GM20000 (cell line): ENCODE measurements at places on chromosomes 13 and 19.
A peak's percentile ranks its signal among the peaks of the same experiment; 100 is the strongest.

- DNase-seq = no peak
These were observed 168.0 kb downstream of the PAN3 start for GRCh38 chr13:28306325-28306724.

DNA sequence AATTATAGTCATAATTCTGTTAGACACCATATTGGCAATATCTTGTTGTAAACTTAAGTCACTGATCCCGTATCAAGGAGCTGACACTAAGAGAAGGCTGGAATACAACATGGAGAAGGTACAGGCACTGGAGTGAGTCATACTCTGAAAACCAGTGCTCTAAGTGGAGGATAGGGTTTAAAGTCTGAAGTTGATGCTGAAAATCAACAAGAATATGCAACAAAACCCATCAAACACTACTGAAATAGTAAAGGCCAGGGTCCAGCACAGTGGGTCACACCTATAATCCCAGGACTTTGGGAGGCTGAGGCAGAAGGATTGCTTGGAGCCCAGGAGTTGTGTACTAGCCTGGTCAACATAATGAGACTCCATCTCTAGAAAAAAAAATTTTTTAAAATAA is 73.2 kb upstream of the KLF5 start:
- no peak for DNase-seq

DNA sequence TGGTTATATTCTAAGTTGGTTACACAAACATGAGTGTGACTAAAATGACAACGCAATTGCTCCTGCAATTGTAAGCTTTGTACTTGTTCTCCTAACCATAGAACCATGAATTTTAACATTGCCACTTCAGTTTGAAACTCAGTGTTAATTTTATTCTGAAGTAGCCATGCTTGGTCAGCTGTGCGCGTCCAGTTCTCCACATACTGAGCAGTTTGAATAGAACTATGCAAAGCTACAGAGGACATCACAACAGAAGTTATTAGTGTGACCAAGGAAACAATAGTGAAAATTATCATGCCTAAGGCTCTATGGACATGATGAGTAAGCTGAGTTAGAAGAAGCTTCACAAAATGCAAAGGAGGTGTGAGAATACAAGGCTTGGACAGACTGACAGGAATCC is 19.6 kb upstream of the ZNF100 start:
- no peak for DNase-seq

DNA sequence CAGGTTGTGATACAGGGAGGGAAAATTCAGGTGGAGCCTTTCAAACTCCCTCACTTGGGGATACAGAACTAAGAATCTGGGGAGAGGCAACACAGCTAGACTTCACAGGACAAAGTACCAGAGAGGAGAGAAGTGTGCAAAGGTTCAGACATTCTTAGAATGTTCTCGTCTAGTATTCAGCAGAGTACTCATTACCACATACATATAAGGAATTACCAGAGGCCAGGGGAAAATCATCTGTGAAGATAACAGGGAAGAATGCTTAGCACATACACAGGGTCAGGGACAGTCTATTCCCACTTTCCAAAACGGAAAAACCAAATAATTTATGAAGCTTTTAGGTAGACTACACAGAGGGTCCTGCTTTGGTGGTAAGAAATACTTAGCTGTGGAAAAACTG is 58.1 kb downstream of the TRPC4 start:
- DNase-seq = no peak

DNA sequence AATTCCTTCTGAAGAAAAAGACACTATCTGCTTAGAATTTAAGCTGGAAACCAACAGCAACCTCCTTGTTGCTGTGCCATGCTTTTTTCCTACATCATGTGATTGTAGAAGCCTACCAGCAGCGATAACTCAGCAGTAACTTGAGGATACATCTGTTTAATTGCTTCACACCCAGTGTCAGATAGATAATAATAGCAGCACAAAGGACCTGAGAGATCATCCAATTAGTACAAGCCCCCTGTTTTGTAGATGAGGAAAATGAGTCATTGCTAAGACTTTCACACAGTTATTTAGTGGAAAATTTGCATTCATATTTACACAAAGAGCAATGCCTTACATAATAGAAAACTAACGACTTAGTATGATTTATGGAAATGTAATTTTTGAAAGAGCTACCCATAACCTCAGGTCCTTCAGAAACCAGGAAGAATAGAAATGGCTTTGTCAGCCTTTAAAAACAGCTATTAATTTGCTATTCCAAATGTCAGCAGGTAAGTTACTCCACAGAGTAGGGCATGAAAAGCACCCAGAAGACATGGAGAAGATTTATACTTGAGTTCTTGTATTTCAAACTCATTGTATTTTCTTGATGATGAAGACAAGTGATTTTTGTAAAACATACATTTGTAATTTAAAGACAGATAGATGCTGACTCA is 93.7 kb upstream of the SGCG start:
- DNase-seq = no peak

DNA sequence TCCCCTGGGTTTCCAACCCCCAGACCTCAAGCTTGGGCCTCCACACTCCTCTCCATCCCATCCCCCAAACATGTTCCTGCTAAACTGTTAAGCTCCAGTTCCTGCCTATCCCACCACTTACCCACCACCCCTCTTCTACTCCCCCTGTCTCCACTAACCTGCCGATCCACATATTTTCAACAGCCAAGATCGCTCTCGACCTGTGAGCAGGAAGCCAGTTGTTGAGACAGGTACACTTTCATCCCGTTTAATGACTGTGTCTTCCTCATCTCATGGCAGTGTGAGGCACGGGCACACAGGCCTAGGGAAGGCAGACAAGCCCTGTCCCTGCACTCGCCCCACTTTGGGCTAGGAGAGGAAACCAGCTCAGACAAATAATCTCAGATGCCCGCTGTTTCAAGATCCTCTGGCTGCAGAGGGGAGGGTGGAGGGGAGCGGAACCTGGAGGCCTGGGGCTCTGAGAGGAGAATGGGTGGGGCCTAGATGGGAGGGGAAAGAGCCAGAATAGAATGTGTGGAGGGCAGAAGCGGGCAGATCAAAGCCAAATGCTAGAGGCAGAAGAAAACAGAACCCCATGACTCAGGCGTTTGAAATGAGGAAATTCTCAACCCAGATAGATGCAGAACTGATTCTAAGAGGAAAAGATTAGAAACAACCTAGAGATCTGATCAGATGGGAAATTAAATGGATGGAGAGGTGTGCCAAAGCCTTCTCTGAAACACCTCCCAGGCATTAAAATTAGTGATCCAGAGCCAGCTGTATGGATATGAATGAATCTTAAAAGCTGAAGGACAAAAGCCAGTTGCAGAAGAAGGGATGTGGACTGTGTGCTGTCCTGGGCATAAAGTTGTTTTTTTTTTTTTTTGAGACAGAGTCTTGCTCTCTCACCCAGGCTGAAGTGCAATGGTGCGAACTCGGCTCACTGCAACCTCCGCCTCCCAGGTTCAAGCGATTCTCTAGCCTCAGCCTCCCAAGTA is 16.9 kb upstream of the CYP2S1 start:
- DNase-seq = no peak

DNA sequence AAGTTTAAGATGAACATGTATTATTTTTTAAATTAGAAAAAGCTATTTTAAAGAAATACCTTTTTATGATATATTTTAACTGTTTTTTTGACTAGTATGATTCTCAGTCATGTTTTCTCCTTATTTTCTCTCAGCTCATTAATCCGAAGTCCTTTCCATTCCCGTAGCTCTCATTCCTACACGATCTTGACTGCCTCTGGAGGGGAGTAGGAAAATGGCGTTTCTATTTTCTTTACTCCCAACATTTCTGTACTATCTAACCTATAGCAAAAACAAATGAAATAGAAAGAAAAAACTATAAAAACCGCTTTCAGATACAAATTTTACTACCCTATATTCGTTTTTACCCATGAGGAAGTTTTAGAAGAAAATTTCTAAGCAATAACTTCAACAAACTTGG is 343.8 kb downstream of the RBM26 start:
- no peak for DNase-seq

DNA sequence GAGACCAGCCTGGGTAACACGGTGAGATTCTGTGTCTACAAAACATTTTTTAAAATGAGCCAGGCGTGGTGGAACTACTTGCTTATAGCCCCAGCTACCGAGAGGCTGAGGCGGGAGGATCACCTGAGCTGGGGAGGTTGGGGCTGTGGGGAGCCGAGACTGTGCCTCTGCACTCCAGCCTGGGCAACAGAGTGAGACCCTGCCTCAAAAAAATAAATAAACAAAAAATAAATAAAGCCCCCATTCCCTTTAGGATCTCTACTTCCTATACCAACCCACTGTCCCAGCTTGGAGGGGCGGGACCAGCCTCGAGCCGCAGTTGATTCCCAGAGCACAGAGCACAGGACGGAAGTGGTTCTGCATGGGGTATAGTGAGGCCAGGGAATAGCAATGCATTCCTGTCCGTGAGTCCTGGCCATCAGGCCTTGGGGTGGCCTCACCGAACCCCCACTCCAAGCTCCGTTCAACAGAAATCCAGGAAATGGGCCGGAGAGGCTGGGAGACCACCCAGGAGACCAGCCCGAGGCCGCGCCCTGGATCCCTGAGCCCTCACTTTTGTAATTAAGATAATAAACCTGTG is 4.9 kb upstream of the PTBP1 start:
- no peak for DNase-seq

DNA sequence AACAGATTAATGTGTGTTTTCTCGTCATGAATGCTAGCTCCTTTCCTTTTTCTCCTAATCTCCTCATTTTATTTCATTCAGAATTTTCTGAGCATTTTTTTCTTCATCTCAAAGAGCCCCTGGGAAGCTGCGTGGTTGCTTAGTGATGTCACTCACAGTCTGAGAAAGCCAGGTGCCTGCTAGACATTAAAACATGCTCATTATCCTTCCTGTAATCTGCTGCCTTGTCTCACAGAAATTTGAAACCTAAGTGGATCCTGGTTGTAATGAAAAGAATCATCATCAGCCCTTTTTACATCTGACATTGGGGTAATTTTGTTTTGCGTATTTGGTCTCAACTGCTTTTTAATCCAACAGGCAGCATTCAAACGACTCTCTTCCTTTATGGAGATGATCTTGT is 108.2 kb upstream of the RNF113B start:
- DNase-seq = no peak

- DNase-seq = peak; percentile 61
These were observed 4.2 kb downstream of the LIPE start for GRCh38 chr19:42422901-42423461.

- DNase-seq = no peak
These were observed 2.9 kb upstream of the PPP6R1 start for GRCh38 chr19:55261671-55262126.

DNA sequence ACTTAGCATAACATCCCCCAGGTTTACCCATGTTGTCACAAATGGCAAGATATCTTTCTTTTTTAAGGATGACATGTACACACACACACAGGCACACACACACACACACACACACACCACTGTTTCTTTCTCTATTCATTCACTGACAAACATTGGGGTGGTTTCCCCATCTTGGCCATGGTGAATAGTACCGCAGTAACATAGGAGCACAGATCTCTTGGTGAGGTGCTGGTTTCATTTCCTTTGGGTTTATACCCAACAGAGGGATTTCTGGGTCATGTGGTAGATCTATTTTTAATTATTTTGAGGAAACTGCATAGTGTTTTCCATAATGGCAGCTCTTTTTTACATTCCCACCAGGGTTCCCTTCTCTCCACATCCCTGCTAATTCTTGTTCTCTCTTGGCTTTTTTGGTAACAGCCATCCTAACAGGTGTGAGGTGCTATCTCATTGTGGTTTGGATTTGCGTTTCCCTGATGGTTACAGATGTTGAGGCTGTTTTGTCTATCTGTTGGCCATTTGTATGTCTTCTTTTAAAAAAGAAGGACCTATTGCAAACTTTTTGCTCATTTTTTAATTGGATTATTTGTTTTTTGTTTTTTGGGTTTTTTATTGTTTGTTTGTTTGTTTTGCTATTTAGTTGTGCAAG is 251.7 kb upstream of the IRS2 start:
- DNase-seq = no peak

- peak; percentile 38 for DNase-seq
These were observed 405.0 kb downstream of the COG6 start for GRCh38 chr13:40060296-40061007.
